ENCODE measurements at places on chromosomes 6 and 20.

- DNase-seq, result no peak
These were observed 684 bp downstream of the PAQR8 start for GRCh38 chr6:52362443-52363227.

DNA sequence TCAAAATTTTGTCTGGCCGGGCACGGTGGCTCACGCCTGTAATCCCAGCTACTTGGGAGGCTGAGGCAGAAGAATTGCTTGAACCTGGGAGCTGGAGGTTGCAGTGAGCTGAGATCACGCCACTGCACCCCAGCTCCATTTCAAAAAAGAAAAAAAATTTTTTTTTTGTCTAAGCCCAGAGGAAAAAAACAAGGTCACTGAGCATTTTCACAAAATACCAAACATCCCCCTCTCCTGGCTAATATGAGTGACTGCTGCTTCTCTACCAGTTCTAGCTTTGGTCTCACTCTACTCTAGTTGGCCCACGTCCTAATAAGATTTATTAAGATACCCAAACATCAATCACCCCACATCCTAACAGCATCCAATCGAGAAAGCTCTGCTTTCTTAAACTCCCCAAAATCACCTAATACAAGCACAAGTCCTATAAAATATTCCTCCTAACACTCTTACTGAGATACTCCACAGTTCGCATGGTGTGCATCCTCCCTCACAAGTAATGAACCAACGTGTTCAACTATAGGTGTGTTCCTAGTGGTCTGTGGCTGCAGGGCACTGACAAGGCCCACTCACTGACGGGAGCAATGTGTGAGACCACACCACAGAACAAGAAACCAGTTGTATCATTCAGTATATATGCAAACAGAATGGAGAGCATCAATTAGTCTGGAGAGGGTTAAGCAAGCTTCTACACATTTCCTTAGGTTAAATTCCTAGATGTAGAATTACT lies 64.2 kb downstream of the FKBP5 start:
- no peak for DNase-seq

- no peak for DNase-seq
These were observed 161.7 kb upstream of the BMP5 start for GRCh38 chr6:56036916-56037600.

- no peak for DNase-seq
These were observed 858 bp upstream of the PTPRK start for GRCh38 chr6:128521282-128521632.

GRCh38 chr20:432208-432607 lies 24.1 kb downstream of the RBCK1 start:
- DNase-seq, result no peak

GRCh38 chr6:142839686-142840040 lies 105.3 kb downstream of the HIVEP2 start:
- no peak for DNase-seq

- no peak for DNase-seq
These were observed 14.5 kb upstream of the MAS1 start for GRCh38 chr6:159876242-159876641.

GRCh38 chr6:73580247-73581149 lies 59.7 kb upstream of the EEF1A1 start:
- no peak for DNase-seq

- DNase-seq, result no peak
These were observed 44.7 kb upstream of the ADGRF4 start for GRCh38 chr6:47653706-47654105.

DNA sequence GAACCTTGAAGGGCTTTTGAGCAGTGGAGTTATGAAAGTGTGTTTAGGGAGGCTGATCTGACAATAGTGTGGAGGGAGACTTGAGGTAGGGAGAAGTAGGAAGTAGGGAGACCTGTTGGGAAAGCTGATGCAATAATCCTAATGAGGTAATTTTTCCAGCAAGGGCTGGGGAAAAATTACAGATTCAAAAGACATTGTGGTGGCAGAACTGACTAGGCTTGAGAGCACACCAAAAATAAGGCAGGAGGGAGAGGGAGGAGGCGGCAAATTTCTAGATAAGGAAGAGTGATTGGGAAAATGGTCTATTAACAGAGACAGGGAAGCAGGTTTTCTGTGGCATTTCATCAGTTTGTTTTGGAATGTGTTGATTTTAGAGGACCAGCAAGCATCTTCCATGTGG lies 5.5 kb downstream of the PRRT1 start:
- DNase-seq, result no peak

DNA sequence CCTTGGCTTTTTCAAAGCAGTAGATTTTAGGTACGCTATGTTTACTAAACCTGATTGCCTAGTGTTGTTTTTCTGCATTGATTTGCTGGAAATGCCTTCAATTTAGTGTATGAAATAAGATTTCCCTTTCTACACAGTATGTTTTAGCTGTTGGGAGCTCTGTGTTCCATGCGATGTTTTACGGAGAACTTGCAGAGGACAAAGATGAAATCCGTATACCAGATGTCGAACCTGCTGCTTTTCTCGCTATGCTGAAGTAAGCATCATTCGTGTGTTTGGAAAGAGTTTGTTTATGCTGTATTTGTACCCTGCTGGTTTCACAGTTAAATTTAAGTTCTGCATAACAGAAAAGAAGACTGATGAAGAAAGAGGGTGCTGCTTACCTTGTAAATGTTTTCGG lies 1.9 kb downstream of the BTBD3 start:
- DNase-seq, result no peak

DNA sequence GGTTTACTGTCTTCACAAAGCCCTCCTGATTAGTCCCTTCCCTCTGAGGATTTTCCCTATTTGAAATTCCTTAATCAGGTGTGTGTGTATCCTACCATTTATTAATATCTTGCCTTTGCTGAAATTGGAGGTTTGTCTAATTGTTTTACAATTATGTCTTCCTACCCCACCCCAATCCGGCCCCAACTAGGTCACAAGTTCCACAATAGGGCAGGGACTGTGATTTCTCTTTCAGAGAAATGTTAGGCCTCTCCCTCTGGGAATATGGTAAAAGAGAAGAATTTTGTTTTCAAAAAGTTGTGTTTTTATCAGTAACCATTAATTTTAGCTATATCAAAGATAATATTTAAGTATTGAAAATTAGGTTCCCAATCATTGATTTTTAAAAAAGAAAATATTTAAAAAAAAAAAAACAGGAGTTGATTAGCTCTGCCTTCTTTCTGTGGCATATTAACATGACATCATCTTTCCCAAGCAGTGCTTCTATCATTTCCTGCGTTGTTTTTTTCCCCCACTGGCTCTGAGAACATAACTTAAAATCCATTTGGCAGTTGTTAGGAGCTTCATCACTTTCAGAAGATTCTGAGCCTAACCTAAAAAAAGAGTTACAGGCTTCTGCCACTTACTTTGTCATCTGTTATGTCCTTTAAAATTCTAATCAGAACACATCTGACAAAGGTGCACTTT lies 36.1 kb downstream of the BLOC1S5 start:
- DNase-seq, result no peak

- no peak for DNase-seq
These were observed 13.9 kb upstream of the CLIC5 start for GRCh38 chr6:46029602-46030001.

DNA sequence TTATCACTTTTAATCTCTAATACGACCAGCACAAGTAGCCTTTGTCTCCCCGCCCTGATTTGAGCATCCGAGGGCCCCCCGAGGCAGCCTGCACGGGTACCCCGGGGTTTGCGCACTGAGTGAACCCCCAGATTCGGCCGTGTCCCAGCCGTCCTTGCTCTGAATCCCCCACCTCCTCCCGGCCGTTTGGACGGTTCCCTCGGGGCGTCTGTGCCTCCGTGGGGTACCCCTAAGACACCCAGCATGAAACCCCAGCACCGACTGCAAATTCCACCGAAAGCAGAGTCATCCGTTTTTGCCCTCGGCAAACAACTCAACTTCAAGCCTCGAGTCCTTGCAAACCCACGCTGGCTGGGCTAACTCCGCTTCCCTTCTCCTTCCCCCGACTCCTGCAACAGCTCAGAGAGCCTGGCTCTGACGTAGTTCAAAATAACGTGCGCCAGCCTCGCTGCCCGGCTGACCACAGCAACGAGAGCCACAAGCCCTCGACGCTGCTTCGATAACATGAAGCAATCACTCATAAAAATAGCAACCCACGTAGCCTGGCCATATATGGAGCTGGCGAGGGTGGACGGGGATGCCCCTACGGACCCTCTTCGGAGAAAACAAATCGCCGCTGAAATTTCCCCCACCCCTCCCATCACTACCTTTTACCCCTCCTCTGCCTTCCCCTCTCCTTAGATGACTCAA lies 764 bp upstream of the SNAP25 start:
- no peak for DNase-seq

DNA sequence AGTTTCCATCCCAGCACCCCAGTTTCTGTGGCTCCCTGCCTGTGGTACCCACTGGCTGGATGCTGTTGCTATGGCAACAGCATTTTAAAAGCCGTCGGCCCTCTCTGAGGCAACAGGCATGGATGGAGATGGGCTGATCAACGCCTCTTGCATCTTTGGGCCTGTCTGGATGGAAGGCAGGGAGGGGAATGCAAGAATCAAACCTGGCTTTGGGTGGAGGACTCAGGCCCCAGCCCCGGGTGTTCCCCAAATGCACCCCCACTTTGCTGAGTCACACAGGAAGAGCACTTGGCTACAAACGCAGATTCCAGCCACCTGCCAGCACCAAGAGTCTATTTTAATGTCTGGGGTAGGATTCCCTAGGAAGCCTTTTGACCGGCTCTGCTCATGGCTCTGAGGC lies 45.7 kb upstream of the TGM2 start:
- no peak for DNase-seq

GRCh38 chr6:133977983-133978895 lies 25.2 kb downstream of the TBPL1 start:
- no peak for DNase-seq

DNA sequence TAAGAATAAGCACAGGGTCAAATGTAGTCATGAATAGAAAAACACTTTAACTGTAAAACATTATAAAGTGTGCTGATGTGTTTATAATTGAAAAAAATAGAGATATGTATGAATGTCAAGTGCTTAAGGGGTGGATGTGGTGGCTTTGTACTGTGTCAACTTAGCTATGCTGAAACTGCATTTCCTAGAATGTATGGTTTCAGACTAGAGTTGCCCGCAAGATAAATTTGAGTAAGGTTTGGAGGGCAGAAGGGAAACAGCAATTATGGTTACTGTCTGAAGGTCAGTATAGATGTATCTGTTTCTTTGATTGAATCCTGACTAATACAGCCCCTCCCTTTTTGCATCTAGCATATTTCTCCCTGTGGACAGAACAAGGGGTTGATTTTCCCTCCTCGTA lies 288.1 kb upstream of the MOCS1 start:
- no peak for DNase-seq

- no peak for DNase-seq
These were observed 339.6 kb downstream of the ARHGAP18 start for GRCh38 chr6:129370268-129370916.

DNA sequence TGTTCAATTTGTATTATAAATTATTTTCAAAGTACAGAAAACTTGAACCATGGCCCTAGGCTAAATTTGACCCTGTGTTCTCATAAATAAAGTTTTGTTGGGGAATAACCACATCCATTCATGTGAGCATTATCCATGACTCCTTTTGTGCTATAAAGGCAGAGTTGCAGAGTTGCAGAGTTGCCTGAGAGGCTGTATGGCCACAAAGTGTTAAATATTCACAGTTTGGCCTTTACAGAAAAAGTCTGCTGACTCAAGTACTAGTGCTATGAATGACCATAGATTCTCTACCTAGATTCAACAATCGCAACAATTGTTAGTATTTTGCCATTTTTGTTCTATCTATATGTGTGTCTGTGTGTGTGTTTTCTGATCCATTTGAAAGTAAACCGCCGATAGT lies 46.2 kb upstream of the BEND3 start:
- no peak for DNase-seq

GRCh38 chr20:56422076-56422823 lies 10.2 kb downstream of the CASS4 start:
- DNase-seq, result no peak

DNA sequence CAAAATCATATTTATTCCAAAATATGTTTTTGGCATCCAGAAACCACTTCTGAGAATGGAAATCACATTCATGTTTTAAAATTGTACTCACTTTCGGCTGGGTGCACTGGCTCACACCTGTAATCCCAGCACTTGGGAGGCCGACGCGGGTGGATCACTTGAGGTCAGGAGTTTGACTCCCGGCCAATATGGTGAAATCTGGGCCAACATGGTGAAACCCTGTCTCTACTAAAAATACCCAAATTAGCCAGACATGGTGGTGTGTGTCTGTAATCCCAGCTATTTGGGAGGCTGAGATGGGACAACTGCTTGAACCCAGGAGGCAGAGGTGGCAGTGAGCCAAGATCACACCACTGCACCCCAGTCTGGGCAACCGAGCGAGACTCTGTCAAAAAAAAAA lies 580.7 kb downstream of the MAFB start:
- no peak for DNase-seq

- no peak for DNase-seq
These were observed 53.6 kb upstream of the FRMD1 start for GRCh38 chr6:168132531-168133167.

GRCh38 chr6:13360671-13361540 lies 32.6 kb upstream of the TBC1D7 start:
- DNase-seq, result no peak

DNA sequence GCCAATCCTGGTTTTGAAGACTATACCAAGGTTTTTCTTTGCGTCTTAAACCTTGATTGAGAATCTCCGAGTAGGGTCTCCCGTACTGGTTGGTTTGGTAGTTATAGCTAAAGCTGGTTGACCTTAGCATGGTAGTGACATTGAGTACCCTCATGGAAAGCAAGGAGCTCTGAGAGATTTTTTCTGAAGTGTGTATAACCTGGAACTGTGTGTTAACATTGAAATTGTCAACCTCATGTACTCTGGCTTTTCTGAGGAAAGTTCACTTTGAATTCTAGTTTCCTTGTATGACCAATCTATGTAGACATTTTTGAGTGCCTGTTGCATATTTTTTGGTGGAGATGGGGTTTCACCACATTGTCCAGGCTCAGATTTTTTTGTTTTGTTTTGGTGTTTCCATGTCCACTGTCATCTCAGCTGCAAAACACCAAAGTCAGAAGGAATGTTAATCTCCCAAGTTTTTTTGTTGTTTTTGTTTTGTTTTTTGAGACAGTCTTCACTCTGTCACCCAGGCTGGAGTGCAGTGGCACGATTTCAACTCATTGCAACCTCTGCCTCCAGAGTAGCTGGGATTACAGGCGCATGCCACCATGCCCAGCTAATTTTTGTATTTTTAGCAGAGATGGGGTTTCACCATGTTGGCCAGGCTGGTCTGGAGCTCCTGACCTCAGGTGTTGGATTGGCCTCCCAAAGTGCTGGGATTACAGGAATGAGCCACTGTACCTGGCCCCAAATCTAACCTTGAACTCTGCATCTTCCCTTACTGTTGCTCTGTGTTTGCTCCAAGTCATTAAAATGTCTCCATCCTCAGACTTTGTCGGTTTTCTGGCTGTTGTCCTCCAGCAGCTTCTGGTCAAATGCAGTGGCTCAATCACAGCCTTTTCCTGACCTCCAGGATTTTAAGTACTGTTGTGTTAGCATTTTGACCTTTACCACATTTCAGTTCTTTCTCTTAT lies 4.3 kb downstream of the RPS12 start:
- no peak for DNase-seq
